Activated T-cell treated with anti-CD3 and anti-CD28 coated beads, Interleukin-2, amount 50 U/mL, for 48 hours (primary cell): ENCODE measurements at places on chromosomes 6 and 20.

GRCh38 chr20:38599410-38599882, 2.2 kb upstream of the ARHGAP40 start:
- DNase-seq = no peak

DNA sequence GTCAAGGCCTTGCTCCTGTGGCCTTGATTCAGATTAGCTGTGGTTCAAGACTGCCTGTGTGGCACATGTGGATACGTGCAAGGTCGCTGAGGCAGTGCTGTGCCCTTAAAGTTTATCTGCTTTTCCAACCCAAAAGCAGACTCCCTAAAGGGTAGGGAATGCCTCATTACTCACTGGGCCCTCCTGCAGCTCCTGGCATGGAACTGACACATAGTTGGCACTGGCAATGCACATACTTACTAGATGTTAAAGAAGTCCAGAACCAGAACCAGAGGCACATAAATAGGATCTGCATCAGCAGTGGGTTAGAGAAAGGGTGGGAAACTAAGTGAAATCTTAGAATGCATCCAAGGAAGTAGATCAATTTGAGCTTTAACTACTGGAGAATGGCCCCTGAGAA, 90.6 kb upstream of the MLN start:
- DNase-seq = no peak

- no peak for DNase-seq
Measured at GRCh38 chr20:42775037-42775436, 414.7 kb downstream of the PTPRT start.

DNA sequence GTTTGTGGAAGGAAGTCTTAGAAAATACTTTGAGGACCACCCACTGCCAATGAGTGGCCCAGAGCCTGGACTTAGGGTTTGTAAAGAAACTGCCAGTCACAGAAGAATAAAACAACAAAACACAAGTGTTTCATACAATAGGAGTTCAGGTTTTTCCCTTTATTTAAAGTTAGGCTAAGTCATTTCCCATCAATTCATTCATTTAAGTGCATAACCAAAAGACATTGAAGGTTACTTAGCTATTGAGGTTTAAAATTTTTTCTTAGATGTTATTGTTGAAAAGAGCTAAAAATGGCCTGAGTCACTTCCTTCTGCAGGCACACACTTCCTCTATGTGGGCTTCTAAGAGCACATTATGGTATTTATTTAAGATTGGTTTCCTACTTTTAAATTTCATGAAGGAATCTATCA, 54.2 kb downstream of the ARMC2 start:
- no peak for DNase-seq

- no peak for DNase-seq
Measured at GRCh38 chr6:120965814-120966213, 368.5 kb downstream of the TBC1D32 start.

DNA sequence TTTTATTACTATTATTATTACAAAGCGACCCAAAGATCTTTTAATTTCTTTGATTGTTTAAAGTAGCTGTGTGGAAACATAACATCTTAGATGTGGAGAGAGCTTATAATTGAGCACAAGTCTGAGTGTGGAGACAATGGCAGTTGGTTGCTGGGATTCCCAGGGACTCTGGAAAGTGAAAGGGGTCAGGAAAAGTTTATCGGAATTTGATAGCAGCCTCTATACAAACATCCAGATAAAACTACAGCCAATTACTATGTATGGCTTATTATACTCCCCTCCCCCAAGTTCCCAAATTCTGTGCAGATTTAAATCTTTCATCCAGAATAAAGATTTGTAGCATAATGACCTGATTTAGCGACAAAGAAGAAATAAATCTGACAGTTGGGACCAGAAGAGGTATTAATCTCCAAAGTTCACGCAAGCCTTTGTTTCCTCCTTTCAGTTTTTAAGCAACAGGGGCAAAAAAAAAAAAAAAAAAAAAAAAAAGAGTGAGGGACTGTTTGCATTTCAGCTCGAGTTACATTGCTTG, 121.4 kb upstream of the MAP3K7 start:
- DNase-seq = no peak

DNA sequence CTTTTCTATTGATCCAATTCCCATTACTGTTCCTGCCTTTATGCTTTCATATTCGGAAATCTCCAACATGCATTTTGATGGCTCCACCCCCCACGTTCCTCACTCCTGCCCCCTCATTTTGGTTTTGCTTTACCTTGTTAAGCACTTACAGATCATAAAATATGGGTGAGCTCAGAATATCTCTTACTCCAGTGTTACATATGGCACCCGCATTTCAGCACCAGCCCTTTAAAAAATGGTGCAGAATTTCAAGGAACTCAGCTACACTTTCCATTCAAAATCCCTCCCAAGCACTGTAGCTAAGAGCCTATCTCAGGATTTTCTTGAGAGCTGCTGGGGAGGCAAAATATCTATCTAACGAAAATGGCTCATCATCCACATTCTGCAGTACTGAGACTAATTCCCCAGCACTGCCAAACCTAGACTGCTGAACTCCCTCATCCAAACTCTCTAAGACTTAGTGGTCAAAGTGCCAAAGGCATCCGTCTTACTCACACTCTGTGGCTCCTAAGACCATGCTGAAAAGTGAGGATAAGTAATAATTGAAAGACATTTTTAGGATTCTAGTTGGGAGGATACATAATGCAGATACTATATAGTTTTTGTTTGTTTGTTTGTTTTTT, 7.8 kb downstream of the SGK1 start:
- no peak for DNase-seq

DNA sequence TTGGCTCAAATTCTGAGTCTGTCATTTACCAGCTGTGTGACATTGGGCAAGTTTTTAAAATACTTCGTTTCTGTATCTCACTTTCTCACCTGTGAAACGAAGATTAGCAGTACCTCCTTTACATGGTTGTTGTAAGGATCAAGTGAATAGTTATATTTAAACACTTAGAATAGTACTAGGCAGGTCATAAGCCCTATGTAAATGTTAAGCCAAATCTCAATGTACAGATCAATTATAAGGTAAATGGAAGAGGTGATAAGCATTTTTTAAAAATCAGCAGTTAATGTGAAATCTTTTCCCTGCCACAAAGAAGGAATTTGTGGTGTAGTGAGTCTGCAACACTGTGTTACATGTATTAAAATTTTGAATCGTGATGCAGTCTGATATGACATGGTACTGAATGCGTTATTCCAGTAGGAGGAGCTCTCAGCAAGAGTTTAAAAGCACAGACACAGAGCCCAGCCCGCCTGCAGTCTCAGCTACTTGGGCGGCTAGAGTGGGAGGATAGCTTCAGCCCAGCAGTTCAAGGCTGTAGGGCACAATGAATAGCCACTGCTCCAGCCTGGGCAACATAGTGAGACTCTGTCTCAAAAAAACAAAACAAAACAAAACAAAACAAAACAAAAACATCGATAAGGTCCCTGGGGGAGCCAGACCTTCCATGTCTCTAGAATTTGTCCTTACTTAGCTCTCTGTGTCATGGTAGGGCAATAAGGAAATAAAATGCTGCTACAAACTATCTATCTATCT, 46.0 kb downstream of the GTF2H5 start:
- peak; percentile 61 for DNase-seq

- DNase-seq = no peak
Measured at GRCh38 chr20:33488201-33488600, 1.7 kb upstream of the CBFA2T2 start.

DNA sequence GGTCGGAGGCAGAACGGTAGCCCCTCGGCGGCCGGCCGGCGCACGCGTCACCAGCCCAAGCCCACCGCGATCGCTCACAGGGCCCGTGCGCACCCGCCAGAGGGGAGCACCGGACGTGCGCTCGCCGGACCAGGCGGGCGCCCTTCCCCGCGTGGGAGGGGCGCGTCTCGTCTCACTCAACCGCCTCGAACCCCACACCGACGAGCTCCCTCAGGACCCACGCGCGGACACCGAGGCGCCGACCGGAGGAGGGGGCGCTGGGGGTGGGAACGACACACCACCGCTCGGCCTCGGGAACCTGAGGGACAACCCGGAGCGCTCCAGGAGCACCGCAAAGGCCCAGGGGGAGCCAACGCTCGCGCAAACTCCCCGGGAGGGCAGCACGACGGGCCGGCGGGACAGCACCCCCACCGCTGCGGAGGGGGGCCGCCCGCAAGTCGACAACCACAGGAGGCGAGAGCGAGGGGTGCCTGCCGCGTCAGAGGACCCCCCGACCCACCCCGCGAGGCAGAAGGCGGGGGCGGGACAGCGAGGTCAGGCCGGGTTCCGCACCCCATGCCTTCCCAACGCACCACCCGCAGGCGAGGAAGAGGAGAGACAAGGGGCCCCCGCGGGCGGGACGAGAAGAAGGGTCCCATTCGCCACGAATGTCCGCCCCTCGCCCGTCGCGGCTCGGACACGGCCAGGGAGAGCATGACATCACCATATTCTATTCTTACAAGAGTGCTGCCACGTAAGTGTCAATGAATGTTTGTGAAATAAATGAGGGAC, 512.7 kb upstream of the ZNF337 start:
- peak; percentile 28 for DNase-seq

GRCh38 chr20:1263853-1264252, 2.2 kb upstream of the SNPH start:
- no peak for DNase-seq

DNA sequence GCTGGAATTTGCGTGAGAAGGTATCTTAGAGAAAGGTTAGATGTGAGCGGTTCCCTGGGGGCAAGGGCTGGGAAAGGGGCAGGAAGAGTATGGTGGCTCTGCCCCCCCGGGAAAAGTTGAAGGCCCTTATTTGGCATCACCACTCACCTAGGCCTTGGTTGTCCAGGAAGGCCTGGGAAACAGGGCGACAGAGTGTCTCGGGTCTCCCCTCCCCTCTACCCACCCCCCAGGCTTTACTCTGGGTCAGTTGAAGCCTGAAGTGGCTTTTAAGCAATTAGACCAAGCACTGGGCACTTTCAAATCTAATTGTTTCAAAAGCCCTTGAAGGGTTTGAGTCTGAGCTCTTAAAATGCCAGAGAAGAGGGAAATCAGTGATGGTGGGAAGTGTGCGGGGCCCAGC, 30.2 kb upstream of the FOXP4 start:
- DNase-seq = no peak

GRCh38 chr6:88167352-88167937, 1.3 kb upstream of the CNR1 start:
- DNase-seq = peak; percentile 37

DNA sequence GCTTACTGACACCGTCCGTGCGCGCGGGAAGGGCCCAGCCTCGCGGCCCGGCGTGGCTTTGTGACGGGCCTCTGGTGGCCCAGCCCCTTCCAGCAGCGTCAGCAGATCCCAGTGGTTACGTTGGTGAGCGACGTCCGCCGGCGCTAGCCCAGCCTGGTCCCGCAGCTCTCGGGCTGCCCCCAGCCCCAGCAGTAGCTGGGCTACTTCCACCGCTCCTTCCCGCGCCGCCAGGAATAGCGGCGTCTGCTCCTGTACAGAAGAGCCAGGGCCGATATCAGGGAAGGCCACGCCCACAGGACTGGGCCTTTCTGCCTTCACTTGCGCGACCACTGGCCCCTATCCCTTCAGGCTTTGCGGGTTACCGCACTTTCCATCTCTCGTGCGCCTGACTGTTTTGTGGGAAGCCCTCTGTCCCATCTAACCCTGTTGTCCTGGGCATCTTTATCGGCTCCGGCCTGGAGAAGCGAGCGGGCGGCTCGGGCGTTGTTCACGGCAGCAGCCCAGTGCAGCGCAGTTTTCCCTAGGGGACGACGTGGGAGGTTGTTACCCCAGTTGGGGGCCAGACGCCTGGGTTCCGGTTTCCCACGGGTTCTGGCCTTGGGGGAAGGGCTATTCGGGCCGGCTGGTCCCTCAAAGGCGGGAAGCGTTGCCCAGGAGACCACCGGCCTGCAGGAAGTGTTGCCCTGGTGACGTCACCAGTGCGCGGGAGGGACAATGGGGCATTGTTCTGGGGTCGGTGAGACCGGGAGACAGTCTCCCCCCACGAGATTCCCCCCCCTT, 3.6 kb upstream of the GPSM3 start:
- peak; percentile 80 for DNase-seq

DNA sequence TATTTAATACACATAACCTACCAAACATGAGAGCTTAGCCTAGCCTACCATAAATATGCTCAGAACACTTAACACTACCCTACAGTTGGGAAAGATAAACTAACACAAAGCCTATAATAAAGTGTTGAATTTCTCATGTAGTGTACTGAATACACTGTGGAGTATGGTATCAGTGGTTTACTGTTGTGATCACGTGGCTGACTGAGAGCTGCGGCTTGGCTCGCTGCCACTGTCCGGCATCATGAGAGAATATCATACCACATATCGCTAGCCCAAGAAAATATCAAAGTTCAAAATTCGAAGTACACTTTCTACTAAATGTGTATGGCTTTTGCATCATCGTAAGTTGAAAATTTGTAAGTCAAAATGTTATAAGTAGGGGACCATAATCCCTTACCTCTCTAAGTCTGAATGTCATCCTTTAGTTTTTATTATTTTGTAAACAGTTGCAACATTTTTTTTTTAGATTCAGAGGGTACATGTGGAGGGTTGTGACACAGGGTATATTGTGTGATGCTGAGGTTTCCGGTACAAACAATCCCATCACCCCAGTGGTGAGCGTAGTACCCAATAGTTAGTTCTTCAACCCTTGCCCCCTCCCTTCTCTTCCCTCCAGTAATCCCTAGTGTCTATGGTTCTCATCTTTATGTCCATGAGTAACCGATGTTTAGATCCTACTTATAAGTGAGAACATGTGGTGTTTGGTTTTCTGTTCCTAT, 14.6 kb upstream of the TAAR1 start:
- DNase-seq = no peak

- peak; percentile 19 for DNase-seq
Measured at GRCh38 chr6:73394577-73395354, at the start of gene DDX43. DDX43 (plus strand) TSS chr6:73394828; CDS start chr6:73394906, 78 bp downstream.

- DNase-seq = no peak
Measured at GRCh38 chr6:31775184-31775583, 1.9 kb downstream of the VWA7 start.

GRCh38 chr6:83057705-83058321, 7.8 kb downstream of the UBE3D start:
- no peak for DNase-seq

DNA sequence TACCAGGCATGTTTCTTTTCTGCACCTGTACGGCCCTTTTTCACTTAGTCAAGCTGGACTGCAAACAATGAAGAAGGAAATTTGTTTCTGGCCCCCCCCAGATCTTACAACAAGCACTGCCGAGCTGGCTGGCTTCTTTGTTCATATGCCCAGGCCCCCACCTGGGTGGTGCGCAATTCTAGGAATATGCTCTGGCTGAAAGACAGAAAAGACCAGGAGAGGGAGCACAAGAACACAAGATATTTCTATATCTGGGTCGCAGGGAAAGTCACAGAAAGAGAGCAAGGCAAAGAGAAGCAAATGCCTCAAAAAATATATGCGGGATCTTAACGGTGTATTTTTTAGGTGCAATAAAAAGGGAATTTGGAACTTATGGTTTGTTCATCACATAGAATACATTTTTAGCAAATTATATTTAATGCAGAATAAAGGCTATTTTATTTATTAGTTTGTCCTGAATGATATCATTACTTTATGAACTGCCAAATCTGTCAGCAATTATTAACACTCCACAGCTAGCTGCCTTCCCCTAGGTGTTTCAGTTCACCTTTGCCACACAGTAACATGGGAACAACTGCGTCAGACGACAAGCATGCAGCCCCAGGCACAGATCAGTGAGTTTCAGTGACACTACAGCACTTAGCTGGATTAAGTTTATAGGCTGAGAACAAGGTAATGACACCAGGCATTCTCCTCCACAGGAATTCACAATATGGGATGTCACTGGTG, 76.5 kb downstream of the GJA10 start:
- DNase-seq = no peak
